ENCODE measurements at places on chromosomes 7 and 10. TPM values are rescaled to one million over a fixed set of nuclear protein-coding genes. Genes with fewer than 3 reads are reported as not detected.

Gene SLC18A2
- not detected for total RNA-seq

Gene MKLN1
- total RNA-seq = 22.4 TPM

Gene FRMD4A
- 6.8 TPM for total RNA-seq

Gene LSM5
- total RNA-seq = 15.4 TPM

Gene TMEM273
- total RNA-seq = not detected

Gene SPDYE2B
- total RNA-seq = not detected

Gene BMPER
- total RNA-seq = 28.2 TPM

Gene NYAP1
- total RNA-seq = 3.4 TPM

Gene FAM25C
- not detected for total RNA-seq

Gene CCL24
- not detected for total RNA-seq

Gene CRPPA
- 0.94 TPM for total RNA-seq

Gene MAGI2
- total RNA-seq = 6.3 TPM

Gene AOC1
- total RNA-seq = not detected

Gene WASHC2A
- total RNA-seq = 27.2 TPM

Gene PAXIP1
- 6.4 TPM for total RNA-seq

Gene AEBP1
- 74.7 TPM for total RNA-seq

Gene SIRT1
- total RNA-seq = 10.6 TPM

Gene SPDYE16
- not detected for total RNA-seq

Gene RBP3
- total RNA-seq = not detected

Gene OR9A4
- not detected for total RNA-seq

Gene FRAT1
- total RNA-seq = 5.5 TPM

Gene ITPRID1
- total RNA-seq = not detected

Gene GLCCI1
- total RNA-seq = 1.4 TPM

Gene NAT16
- not detected for total RNA-seq

Gene H2BK1
- not detected for total RNA-seq

Gene KCNH2
- 0.12 TPM for total RNA-seq

Gene RGR
- not detected for total RNA-seq

Gene DDC
- not detected for total RNA-seq

Gene PNLIPRP2
- not detected for total RNA-seq

Gene GSDME
- 6.6 TPM for total RNA-seq

Gene AVPI1
- 15.9 TPM for total RNA-seq

Gene IFIT1
- total RNA-seq = 12.6 TPM

Gene MACC1
- under 0.01 TPM for total RNA-seq

Gene CALHM2
- total RNA-seq = 84.4 TPM

Gene TUBAL3
- not detected for total RNA-seq
